H4 (cell line): ENCODE measurements at places on chromosomes 13 and 19.

DNA sequence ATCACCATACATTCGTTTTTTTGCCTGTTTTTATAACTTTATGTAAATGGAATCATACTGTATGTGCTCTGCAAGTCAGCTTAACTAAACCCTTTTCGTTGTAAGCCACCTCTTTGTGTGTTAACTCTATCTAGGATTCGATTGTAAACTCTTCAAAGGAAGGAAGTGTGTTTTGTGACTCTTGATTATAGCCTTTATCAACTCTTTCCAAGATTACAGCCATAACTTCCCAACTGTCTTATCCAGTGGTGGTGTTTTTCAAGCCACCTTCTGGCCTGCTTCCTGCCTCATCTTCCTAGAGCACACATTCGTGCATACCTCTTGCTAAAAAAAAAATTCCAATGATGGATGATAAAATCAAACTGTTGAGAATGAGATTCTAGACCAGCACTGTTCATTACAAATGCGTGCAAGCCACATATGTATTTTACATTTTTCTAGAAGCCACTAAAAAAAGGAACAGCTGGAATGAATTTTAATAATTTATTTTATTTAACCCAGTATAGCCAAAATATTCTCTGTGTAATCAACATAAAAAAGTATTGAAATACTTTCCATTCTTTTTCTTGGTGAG is 12.0 kb upstream of the FBXL3 start:
- DNase-seq: no peak

DNA sequence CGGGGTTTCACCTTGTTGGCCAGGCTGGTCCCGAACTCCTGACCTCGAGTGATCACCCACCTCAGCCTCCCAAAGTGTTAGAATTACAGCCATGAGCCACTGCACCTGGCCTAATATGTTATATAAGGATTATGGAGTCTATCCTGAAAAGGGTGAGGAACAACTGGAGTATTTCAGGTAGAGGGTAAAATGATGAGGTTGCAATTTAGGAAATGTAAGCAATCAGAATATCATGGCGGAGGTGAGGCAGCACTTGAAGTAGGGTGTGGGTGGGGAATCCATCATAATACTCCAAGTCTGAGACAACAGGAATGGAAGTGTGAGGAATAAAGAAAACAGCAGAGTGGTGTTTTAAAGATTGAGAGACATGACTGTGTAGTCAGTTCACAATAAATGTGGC is 582.2 kb downstream of the FGF9 start:
- no peak for DNase-seq

GRCh38 chr19:16585808-16586476 is 13.7 kb upstream of the SLC35E1 start:
- DNase-seq: no peak

GRCh38 chr19:2567580-2567979 is 91.7 kb downstream of the GADD45B start:
- no peak for DNase-seq

DNA sequence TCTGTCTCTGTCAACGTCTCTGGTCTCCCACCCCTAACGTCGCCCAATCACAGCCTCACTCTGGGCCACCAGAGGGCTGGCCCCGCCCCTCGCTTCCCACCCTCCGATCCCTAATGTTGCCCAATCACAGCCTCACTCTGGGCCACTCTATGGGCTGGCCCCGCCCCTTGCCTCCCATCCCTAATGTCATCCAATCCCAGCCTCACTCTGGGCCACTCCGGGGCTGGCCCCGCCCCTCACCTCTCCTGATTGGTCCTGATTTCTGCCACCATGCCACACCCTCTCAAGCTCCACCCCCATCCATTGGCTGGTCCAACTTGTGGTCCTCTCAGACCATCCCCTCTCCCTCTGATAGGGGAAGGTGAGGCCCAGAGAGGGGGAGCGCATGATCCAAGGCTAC is 24.9 kb downstream of the CELF5 start:
- no peak for DNase-seq

- no peak for DNase-seq
These were observed 1.1 kb downstream of the ATG4D start for GRCh38 chr19:10544753-10545251.

- no peak for DNase-seq
These were observed 43.3 kb downstream of the RFX2 start for GRCh38 chr19:6066661-6067646.

GRCh38 chr19:35449359-35450043 is 1.4 kb downstream of the FFAR2 start:
- DNase-seq: no peak

DNA sequence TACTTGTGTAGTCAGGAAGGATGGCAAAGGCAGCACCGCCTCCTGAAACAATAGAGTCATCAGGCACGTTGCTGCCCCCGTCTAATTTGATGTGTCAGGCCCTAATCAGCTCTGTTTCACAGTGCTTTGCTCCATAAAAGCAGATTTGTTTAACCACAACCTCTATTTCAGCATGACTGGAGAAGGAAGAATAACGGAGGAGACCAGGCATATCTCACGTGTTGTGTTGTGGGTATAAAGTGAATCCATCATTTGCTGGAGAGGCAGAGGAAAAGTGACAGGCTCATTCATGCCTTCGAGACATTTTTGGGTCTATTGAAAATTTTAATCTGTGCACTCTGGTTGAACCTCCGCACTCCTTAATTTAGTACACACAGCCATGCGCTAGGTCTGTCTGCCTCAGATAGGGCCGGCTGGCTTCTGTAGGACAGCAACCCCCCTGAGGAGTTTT is 940.4 kb upstream of the SLC10A2 start:
- DNase-seq: peak; percentile 81

DNA sequence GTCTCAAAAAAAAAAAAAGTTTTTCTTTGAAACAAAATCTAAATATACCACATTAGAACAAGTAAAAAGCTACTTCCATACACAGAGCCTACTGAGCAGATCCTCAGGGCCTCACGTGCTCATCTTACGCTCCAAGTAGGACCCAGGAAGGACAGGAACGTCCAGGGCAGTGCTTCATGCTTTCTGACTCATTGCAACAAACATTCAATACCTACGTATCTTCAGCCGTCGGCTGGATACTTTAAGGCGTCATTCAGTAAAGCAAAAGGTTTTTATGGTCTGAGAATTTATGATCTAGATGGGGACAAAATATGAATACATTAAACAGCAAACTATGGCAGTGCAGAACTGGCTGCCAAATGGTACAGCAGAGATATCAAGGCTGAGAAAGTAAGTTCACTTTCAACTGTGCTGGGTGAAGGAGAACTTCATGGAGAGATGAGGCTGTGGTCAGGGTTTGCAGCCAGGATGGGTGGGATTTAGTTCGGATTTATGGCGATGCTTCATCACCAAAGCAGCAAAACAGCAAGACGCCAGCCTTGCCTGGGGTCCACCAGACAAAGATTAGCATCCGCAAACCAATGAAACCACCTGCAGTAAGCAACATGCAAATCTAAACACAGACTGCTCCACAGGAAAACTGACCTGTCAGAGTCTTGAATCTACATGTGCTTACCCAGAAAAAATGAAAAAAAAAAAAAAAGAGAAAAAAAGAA is 20.5 kb downstream of the CARS2 start:
- no peak for DNase-seq

GRCh38 chr13:109712124-109712722 is 74.2 kb downstream of the IRS2 start:
- DNase-seq: no peak

DNA sequence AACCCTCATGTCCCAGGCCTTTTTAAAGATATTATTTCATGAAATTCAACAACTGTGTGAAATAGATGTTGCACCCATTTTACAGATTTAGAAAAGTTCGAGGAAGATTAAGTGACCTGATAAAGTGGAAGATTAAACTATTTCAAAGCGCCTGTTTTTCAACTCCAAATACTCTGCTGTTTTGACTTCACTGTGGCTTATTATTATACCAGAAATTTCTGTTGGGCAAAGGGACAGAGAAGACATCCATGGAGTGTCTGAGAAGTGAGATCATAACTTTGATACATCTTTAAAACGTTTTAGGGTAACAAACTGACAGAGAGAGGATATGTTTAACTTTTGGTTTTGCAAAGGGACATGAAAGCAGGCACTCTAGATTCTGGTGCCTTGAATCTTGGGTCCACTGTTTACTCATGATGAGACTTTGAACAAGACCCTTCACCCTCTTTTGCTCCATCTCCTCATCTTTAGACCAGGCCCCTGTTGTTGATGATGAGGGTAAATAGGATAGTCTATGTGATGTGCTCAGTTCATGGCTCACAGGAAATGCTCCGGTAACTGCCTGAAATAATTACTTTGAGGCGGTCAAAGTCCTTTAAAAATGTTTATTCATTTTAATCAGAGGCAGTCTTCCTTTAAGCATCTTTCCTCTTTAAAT is 55.4 kb downstream of the RFC3 start:
- no peak for DNase-seq

DNA sequence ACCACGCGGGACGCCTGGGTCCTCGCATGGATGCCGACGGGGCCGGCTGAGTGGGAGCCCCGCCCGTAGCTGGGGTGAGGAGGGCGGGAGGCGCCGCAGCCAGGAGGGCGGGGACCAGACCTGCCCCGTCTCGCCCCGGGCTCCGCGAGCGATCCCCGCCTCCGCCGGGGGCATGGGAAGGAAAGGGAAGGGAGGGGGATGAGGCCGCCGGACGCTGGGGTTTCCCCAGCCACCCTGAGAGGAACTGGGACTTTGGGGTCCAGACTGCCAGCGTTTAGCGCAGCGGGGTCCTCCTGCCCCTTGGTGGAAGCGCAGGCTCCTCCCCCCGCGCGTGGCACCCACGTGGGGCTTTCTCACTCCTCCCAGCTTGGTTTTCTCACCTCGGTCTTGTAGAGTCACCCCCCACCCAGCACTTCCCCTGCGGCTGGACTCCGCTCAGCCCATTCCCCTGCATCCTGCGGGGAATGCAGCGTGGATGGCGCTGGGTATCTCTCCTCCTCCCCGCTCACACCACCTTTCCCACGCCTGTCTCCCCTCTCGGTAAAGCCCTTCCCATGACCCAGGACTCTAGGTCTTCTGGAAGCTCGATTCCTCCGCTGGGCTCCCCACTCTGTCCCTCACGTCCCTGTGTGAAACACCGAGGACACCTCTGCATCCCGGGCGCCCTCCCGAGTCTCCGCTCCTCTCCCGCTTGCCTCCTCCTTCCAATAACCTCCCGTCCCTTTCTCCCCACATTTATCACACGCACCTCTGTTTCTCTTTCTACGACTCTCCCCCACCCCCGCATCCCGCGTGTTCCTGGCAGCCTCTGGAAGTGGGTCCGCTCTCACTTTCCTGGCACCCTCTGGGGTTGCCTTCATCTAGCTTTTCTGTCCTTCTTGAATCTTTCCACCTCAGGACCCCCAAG is 2.1 kb downstream of the TGFB1 start:
- DNase-seq: no peak
